ENCODE measurements at places on chromosomes 2 and 18. TPM values are rescaled to one million over a fixed set of nuclear protein-coding genes. Genes with fewer than 3 reads are reported as not detected.

WDPCP gene
- 3.9 TPM for total RNA-seq

EN1 gene
- 1.1 TPM for total RNA-seq

MARCHF7 gene
- total RNA-seq = 54.1 TPM

CHRND gene
- total RNA-seq = not detected

C2orf81 gene
- 2.8 TPM for total RNA-seq

TTN gene
- 0.03 TPM for total RNA-seq
